ENCODE measurements at places on chromosomes 6 and 20. TPM values are rescaled to one million over a fixed set of nuclear protein-coding genes. Genes with fewer than 3 reads are reported as not detected.

FAM83C gene
- total RNA-seq, result not detected

TGM3 gene
- not detected for total RNA-seq

RHAG gene
- not detected for total RNA-seq

NRN1 gene
- 0.31 TPM for total RNA-seq

RPRD1B gene
- total RNA-seq, result 47.7 TPM

CEP43 gene
- 19.8 TPM for total RNA-seq

SLC4A11 gene
- total RNA-seq, result 1.3 TPM

TRAPPC3L gene
- not detected for total RNA-seq

SLC39A7 gene
- total RNA-seq, result 22.4 TPM

WFDC10B gene
- not detected for total RNA-seq

CLPSL2 gene
- total RNA-seq, result not detected

NRSN2 gene
- 0.62 TPM for total RNA-seq

GRCh38 chr6:17446713-17447112 lies 53.3 kb downstream of the CAP2 start:
- no peak overlapping the region for H3K27ac ChIP-seq
- H3K36me3 ChIP-seq, result no peaks in the 10 kb centered on the region
- H3K4me1 ChIP-seq, result no peaks in the 10 kb centered on the region
- no peak for DNase-seq
- no peaks in the 10 kb centered on the region for H3K27me3 ChIP-seq
- no peak overlapping the region for H3K4me3 ChIP-seq

- H3K27ac ChIP-seq, result no peak overlapping the region
- no peaks in the 10 kb centered on the region for H3K27me3 ChIP-seq
- H3K4me3 ChIP-seq, result no peak overlapping the region
- peaks cover 5% of the 10 kb centered on the region for H3K36me3 ChIP-seq
Observed at GRCh38 chr20:44206132-44206531, 4.4 kb downstream of the OSER1 start.

DNA sequence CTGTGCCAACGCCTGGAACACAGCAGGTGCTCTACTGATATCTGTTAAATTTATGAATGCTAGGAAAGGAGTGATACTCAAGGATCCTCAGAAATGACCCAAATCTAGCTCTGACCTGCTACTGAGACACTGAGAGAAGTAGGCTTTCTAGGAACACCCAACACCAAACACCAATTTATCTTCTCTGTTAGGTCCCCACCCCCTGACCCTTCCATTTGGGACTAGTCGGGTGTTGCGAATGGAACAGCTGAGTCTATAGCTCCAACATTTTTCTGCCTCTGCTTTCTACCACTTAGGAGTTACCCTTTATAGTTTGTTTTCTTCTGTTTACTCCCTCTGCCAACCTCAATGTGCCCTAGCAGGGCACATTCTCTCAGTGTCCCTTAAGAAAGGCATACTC lies 24.0 kb downstream of the CPNE1 start:
- H3K27ac ChIP-seq, result peak overlapping the region; percentile 92
- DNase-seq, result no peak
- peaks cover 70% of the 10 kb centered on the region for H3K4me1 ChIP-seq
- H3K27me3 ChIP-seq, result no peaks in the 10 kb centered on the region
- H3K36me3 ChIP-seq, result no peaks in the 10 kb centered on the region
- no peak overlapping the region for H3K4me3 ChIP-seq

DNA sequence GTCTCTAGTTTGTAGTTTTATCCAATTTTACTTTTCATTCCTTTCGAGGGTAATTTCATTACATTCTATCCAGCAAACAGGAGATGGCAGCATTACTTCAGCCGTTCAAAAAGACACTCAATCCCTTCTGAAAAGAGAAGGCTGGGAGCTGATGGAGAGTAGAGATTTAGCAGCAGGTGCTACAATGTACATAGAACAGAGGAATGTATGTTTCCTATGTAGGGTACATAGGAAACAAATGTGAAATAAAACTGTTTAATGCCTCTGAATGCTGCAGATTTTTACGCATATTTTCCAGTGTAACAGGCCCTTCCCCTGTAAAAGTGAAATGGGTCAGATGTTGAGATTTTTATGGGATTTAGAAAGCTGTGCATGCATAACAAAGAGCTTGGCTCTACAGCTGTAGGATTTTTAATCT lies 16.0 kb downstream of the RPS12 start:
- H3K36me3 ChIP-seq, result peaks cover 3% of the 10 kb centered on the region
- no peak for DNase-seq
- H3K4me3 ChIP-seq, result no peak overlapping the region

GRCh38 chr20:10524034-10524476 lies 89.0 kb downstream of the SLX4IP start:
- DNase-seq, result no peak
- peaks cover 9% of the 10 kb centered on the region for H3K36me3 ChIP-seq
- H3K4me3 ChIP-seq, result no peak overlapping the region

GRCh38 chr6:12065321-12066140 lies 53.4 kb downstream of the HIVEP1 start:
- H3K27me3 ChIP-seq, result no peaks in the 10 kb centered on the region
- H3K27ac ChIP-seq, result peak overlapping the region; percentile 46
- peak overlapping the region; percentile 37 for H3K4me3 ChIP-seq
- H3K36me3 ChIP-seq, result peaks cover 8% of the 10 kb centered on the region
- DNase-seq, result no peak

GRCh38 chr6:52303178-52303577 lies 18.6 kb upstream of the MCM3 start:
- H3K4me3 ChIP-seq, result peak overlapping the region; percentile 9
- H3K36me3 ChIP-seq, result no peaks in the 10 kb centered on the region
- H3K4me1 ChIP-seq, result peaks cover 44% of the 10 kb centered on the region
- H3K27ac ChIP-seq, result peak overlapping the region; percentile 97
- H3K27me3 ChIP-seq, result no peaks in the 10 kb centered on the region
- no peak for DNase-seq

DNA sequence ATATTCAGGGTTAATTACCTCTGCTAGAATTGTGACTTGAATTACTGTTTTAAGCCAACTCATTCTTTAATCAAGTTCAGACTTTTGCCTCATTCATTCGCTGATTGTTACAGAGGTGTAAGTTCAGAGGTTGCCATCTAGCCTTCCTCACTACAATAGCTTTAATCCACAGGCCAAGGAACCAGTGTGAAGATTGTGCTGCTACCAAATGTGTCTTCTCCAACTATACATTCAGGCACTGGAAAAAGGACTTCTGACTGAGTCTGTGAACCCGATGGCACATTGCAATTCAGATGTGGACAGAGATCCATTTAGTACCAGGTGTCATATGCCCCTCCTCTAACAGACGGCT lies 111.2 kb upstream of the ADGRF1 start:
- peaks cover 36% of the 10 kb centered on the region for H3K27me3 ChIP-seq
- DNase-seq, result no peak
- H3K4me1 ChIP-seq, result no peaks in the 10 kb centered on the region

GRCh38 chr6:49072885-49073620 lies 390.0 kb downstream of the MMUT start:
- no peaks in the 10 kb centered on the region for H3K4me1 ChIP-seq
- no peak for DNase-seq
- H3K36me3 ChIP-seq, result no peaks in the 10 kb centered on the region
- H3K27ac ChIP-seq, result no peak overlapping the region
- H3K4me3 ChIP-seq, result no peak overlapping the region
- H3K27me3 ChIP-seq, result no peaks in the 10 kb centered on the region

GRCh38 chr6:96086745-96087144 lies 71.0 kb downstream of the FUT9 start:
- H3K27me3 ChIP-seq, result no peaks in the 10 kb centered on the region
- H3K27ac ChIP-seq, result no peak overlapping the region
- no peak overlapping the region for H3K4me3 ChIP-seq
- DNase-seq, result no peak
- no peaks in the 10 kb centered on the region for H3K36me3 ChIP-seq

DNA sequence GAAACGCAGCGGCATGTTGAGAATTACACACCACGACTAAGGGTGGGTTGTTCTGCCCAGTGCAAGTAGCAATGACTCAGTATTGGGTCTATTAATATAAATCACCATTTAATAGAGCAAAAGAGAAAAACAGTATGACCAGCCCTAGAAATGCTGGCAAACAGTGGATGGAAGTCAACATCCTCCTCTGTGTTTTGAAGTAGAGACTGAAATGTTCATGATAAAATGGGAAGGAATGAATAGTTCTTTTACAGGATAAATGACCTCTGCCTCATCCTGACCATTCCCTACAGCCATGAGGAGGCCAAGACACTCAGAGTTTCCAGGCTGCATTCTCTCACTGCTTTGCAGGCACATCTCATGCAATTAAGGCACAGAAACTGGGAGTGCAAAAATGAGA lies 111.8 kb downstream of the PSMB1 start:
- H3K27ac ChIP-seq, result no peak overlapping the region
- H3K4me1 ChIP-seq, result peaks cover 4% of the 10 kb centered on the region
- peaks cover 29% of the 10 kb centered on the region for H3K27me3 ChIP-seq
- H3K4me3 ChIP-seq, result no peak overlapping the region
- no peak for DNase-seq
- no peaks in the 10 kb centered on the region for H3K36me3 ChIP-seq

- no peak overlapping the region for H3K4me3 ChIP-seq
Observed at GRCh38 chr20:3927486-3928291, 38.5 kb downstream of the PANK2 start.

DNA sequence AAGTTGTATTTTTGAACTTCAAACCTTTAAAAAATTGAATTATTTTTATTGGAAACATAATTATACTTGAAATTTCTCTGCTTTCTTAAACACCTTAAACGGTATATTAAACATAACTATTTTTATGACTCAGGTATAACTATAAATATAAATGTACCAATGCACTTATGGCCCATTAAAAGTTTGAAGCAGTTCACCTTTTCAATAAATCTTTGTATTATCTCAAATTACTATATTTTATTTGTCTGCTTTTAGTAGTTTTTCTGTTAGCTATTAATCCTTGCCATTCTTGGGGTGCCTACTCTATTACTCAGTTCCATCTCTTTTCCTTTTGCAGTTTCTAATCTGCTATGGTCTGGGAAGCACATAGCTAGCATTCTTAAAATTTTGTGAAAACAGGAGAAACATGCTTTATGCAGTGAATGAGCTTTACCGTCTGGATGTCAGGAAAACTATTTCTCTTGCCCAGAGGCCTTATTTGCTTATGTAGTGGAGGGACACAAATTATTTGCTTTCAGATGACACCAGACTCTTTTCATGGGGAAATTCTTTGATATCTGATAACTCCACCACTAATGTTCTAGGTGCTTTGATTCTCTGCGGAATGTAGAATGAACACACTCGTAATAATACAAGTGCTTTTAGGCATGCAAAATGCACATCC lies 378.9 kb upstream of the CITED2 start:
- no peaks in the 10 kb centered on the region for H3K36me3 ChIP-seq
- peaks cover 9% of the 10 kb centered on the region for H3K27me3 ChIP-seq
- no peak overlapping the region for H3K27ac ChIP-seq
- H3K4me1 ChIP-seq, result peaks cover 4% of the 10 kb centered on the region

GRCh38 chr20:20276811-20277530 lies 90.9 kb upstream of the INSM1 start:
- H3K27ac ChIP-seq, result no peak overlapping the region
- H3K27me3 ChIP-seq, result peaks cover 30% of the 10 kb centered on the region
- no peaks in the 10 kb centered on the region for H3K36me3 ChIP-seq

GRCh38 chr6:24330137-24330732 lies 27.6 kb downstream of the DCDC2 start:
- H3K4me1 ChIP-seq, result no peaks in the 10 kb centered on the region
- no peak overlapping the region for H3K4me3 ChIP-seq
- DNase-seq, result no peak
- H3K36me3 ChIP-seq, result no peaks in the 10 kb centered on the region
- peaks cover 12% of the 10 kb centered on the region for H3K27me3 ChIP-seq
- H3K27ac ChIP-seq, result no peak overlapping the region

- H3K4me3 ChIP-seq, result no peak overlapping the region
- H3K27me3 ChIP-seq, result peaks cover 12% of the 10 kb centered on the region
- DNase-seq, result no peak
- H3K36me3 ChIP-seq, result no peaks in the 10 kb centered on the region
Observed at GRCh38 chr6:145212813-145213212, 522.5 kb downstream of the EPM2A start.

DNA sequence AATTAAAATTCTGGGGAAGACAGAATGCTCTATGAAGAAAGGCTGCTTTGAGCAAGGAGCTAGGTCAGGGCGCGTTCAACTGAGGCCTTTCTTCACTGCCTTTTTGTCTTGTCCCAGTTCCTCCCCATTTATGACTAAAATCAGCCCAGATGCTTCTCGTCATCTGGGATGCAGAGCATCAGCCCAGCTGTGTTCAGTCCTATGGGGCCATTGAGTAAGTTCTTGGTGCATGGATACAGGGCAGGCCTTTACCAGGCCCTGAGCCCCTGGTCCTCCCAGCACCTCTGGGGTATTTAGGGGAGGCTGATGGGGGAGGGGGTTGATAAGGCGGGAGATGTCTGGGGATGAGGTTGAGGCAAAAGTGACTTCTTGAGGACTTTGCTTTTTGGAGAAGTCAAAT lies 55.7 kb downstream of the PTPN1 start:
- H3K27me3 ChIP-seq, result no peaks in the 10 kb centered on the region
- DNase-seq, result no peak
- no peak overlapping the region for H3K4me3 ChIP-seq
- peaks cover 18% of the 10 kb centered on the region for H3K36me3 ChIP-seq
- peaks cover 53% of the 10 kb centered on the region for H3K4me1 ChIP-seq
- peak overlapping the region; percentile 85 for H3K27ac ChIP-seq
